Osteoblast (primary cell): ENCODE measurements at places on chromosomes 12 and 14. TPM values are rescaled to one million over a fixed set of nuclear protein-coding genes. Genes with fewer than 3 reads are reported as not detected.
A peak's percentile ranks its signal among the peaks of the same experiment; 100 is the strongest.

DNA sequence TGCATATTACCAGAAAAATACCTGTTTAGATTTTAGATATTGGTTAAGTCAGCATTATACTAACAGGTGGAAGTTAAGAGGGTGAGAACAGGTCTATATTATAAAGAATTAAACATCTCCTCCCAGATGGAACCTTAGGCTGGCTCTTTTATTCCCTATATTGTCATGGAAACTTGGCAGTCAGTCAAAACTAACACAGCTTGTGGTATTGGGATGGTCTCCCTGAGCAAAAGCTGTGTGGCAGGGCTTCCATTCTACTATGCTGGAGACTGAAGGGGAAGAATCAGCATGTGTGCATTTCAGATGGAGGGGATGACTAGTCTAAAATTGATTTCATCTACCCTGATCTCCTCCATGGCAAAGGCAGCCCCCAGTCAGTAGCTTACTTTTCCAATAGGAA lies 66.7 kb downstream of the SMOC1 start:
- DNase-seq, result no peak

DNA sequence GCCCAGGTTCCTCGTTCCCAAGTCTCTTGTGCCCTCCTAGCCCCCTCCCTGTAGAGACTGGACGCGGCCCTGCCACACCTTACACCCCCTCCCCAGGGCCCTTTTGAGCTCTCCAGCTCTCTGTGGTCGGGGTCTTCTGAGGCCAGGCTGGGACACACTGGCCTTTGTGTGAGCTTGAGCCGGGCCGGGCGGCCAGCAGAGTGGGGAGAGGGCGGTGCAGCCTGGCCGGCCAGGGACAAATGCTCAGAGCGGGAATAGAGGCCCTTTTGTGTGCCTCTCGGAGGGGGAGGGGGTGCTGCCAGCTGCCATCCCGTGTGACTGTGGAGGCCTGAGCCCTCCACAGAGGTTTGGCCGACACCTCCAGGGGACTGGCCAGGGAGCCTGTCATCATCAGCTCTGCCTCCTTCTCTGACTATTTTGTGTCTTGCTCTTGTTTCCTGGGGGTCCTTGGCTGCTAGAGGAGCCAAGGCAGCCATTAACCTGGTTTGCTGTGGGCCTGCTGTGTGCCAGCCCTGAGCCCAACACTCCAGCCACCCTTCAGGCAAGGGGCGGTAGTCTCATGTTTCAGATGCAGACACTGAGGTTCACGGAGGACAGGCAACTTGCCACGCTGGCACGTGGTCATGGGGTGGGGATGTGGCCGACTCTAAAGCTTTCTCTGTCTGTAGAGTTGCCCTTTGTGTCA lies 13.6 kb downstream of the FAM222A start:
- peak; percentile 77 for DNase-seq

- DNase-seq, result no peak
These were observed 1.3 kb downstream of the IL22 start for GRCh38 chr12:68252077-68252476.

GRCh38 chr12:109680264-109681005 lies 33.2 kb upstream of the FAM222A start:
- no peak for DNase-seq

- DNase-seq, result no peak
These were observed 184.4 kb upstream of the FKBP4 start for GRCh38 chr12:2610358-2610757.

DNA sequence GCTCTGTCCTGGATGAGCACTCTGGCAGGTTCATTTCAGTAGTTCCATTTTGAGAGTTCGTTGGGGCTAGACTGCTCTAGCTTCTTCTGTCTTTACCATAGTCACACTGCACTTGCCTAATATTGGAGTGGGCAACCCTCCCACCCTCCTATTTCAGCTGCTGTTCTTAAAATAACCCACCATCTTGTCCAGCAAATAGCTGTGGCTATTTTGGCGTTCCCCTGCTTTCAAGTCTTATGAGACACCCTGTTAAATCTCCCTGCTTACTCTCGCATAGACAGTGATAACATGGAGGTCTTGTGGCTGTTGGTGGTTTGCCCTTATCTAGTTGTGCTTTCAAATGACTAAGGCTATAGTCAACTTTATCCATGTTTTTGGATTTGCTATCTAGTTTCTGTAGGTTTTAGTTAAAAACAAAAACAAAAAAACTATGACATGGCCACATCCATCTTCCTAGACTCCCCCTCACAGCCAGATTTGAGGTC lies 65.5 kb downstream of the LRP6 start:
- no peak for DNase-seq

GRCh38 chr14:41623736-41624135 lies 17.1 kb downstream of the LRFN5 start:
- no peak for DNase-seq

DNA sequence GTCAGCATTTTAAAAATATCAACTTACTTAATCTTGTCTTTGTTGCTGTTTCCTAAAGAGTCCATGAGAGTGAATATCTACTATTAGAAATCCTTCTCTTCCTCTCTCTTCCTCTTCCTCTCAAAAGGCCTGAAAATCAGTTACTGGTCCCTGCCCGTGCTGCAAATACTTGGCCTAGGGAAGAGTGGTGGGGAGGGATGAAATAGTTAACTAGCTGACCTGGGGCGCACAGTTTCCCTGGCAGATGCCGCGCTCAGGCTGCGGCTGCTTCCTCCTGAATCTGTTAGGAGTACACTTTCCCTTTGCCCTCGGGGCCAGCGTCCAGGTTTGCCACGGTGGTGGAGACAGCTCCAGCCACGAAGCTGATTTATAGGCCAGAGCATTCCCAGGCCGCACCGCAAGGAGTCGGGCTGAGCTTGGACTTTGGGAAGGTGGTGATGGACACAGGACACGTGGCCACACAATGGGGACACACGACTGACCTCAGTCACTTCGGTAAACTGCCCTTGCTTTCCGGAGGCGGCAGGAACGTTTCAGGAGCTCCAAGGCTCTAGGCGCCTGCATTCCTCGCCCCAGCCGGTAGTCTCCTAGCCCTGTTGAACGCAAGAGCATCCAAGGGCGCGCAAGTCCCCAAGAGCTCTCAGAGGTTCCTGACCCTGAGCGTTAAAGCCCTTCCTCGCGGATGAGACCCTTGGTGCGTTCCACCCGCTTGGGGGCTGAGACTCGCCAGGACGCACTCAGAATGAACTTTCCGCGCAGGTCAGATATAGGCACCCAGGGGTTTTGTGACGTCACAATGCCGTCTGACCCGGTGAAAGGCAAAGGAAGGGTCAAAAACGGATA lies 7.1 kb upstream of the ASCL1 start:
- no peak for DNase-seq

DNA sequence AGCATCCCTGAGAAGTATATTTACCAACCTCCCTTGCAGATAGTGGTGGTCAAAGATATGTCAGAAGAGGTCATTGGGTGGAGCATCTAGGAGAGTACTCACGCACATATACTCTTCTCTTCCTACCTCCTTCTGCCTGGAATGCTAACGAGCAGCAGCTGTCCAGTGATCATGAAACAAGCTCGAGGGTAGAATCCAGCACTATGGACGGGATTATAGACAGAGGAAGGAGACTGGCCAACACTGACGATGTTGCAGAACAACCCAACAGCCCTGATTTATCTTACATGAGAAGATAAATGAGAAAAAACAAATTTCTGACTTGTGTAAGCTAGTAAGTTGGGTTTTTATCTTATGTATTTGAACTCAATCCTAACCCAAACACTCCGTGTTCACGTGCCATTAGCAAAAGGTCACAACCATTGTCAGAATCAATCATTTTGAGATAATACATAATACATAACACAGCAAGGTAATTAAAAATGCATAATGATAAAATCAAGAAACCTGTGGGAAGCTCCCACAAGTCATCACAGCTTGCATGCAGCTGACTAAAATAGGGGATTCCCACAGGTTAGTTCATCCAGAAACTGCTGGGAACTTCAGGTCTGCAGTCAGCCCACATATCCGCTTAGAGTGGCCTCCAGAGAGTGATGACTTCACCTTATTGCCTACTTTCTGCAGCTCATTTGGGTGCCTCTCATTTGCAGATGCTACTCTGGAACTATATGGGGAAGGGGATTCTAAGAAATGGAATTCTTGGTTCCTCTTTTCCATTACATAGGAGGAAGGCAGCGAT lies 36.3 kb upstream of the STK38L start:
- DNase-seq, result no peak

DNA sequence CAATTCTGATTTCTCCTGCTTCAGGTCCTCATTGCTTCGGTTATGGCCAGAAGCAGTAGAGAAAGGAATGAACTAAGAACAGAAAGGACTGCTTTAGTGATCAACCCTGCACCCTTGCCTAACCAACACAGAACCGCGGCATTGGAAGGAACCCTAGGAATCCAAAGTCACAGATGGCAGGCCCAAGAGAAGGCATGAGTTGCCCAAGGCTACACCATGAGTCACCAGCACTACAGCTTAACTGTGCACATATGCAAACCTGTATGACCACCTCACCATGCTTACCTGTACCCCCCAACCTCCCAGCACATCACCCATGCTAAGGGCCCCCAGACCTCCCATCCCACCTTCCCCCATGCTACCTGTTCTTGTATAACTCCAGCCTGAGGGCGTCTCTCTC lies 25.9 kb upstream of the BLTP3B start:
- no peak for DNase-seq

DNA sequence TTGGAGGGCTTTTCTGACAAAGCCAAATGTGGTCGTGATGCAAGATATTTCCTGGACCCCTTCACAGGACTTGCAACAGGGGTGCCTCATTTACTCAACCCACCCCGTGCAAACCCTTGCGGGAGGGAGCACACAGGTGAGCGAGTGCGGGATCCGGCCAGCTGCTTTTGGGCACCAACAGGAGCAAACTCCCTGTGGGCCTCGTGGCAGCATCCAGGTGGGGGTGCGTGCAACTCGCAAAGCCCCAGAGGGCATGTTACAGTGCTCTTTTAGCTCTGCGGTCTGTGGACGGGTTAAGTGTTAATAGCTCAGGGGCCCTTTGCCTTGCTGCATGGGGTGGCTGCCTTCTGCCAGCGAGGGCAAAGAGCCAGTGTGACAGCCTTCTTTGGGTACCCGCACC lies 707.6 kb upstream of the MDGA2 start:
- no peak for DNase-seq

- no peak for DNase-seq
These were observed 106.3 kb downstream of the RIN3 start for GRCh38 chr14:92619671-92620456.

- DNase-seq, result no peak
These were observed 263.0 kb upstream of the SOX5 start for GRCh38 chr12:24212496-24212895.

- no peak for DNase-seq
These were observed 168.7 kb upstream of the RPL10L start for GRCh38 chr14:46820291-46820690.

DNA sequence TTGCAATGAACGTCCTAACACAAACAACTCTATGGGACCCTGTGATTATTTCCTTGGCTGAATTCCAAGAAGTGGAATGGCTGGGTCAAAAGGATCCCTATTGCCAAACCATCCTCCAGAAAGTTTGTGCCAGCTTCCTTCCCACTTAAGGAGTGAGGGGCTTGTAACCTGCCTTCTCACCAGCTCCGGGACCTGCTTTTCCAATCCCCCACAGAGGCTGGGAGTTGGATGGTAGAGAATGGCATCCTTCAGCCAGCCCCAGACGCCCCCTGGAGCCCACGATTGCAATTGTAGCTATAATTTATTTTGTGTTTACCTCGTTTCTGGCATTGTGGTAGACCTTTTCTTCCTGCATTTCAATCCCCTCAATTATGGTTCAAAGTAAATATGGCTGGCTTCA lies 9.7 kb upstream of the ZDHHC22 start:
- peak; percentile 81 for DNase-seq

DNA sequence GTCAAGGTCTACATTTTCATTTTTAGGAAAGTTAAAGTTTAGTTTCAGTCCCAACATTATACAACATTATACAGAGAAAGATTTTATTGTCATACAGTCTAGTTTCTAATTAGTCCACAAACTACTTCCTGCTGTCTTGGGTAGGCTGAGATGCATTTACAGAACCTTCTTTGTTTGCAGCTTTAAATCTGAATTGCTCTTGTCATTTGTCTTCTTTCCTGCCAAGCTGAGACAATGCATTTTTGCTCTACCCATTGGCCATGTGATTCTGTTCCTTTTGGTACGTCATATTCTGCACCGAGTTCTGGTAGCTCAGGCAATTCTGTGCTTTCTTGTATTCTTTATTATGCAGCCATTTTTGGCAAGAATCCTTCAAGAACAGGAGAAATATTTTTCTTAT lies 228.5 kb downstream of the ATP23 start:
- no peak for DNase-seq

DNA sequence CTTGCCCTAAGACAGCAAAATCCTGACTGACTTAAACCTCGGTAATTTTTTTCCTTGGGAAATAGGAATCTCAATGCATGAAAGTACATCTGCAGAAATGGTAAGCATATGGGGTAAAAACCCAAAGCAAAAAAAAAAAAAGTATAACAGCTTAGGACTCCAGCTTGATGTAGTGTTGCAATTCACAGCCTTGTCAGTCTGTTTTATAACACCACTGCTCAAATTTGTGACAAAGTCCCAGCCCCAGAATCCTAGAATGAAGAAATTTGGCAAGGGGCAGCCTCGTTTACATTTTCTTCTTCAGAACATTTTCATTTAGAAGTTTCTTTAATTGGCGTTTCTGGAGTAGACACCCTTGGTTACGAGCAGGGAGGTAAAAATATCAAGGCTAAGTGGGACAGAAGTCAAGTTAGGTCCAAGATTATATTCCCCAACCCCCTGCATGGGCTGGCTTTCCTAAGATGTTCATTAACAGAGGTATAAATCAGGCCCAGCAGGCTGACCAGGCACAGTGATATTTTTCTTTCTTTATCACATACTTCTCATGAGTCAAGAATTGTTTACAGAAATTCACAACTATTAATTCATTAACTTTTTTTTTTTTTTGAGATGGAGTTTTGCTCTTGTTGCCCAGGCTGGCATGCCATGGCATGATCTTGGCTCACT lies 424.0 kb downstream of the RMST start:
- no peak for DNase-seq

GRCh38 chr12:47819138-47819895 lies 386 bp downstream of the HDAC7 start:
- peak; percentile 89 for DNase-seq

DNA sequence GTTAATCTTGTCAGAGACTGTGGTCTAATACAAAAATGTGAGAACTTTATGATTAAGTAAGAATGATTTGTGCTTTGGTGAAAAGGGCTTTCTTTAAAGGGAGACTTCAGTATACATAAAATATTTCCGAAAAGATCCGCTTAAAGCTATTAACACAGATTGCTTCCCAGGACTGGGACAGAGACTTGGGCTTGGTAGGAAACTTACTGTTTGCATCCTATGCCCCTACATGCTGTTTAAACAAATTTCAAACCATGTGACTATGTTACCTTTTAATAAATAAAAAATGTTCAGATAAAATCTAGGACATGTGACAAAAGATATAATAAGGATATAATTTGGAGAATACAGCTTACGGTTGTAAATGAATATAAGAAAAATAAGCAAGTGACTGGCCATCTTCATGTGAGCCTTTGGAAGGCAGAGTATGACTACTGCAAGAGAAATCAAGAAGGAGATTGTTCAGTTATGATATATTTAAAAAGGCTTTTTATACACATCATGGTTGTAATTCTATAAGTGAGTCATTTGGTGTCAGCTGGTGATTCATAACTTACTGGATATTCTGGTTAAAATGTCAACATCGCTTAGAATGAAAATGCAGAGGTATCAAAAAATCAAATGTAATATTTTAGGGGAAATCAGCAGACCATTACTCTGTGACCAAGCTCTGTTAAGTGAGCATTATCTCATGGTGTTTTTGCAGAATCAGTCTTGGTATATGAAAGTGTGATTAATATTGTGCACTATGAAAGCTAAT lies 234.7 kb upstream of the E2F7 start:
- peak; percentile 74 for DNase-seq

The UNC119B gene
- 23.2 and 24.5 TPM in 2 replicates for total RNA-seq

The RNASE9 gene
- total RNA-seq, result not detected in 2 replicates

The SNW1 gene
- total RNA-seq, result 59.4 and 65.7 TPM in 2 replicates

The STYK1 gene
- under 0.01 TPM in 2 replicates for total RNA-seq

The PGF gene
- total RNA-seq, result 16.3 and 24.5 TPM in 2 replicates

The PRIMA1 gene
- not detected in 2 replicates for total RNA-seq
